Stimulated activated CD8-positive, alpha-beta memory T cell treated with anti-CD3 and anti-CD28 coated beads, Interleukin-7, amount 100 ng/mL, for 24 hours (primary cell): ENCODE measurements at places on chromosomes 11 and 22.
A peak's percentile ranks its signal among the peaks of the same experiment; 100 is the strongest.

GRCh38 chr22:49491726-49492125, 335.9 kb downstream of the BRD1 start:
- no peak for DNase-seq

GRCh38 chr11:70517988-70518907, 119.9 kb downstream of the CTTN start:
- DNase-seq = no peak

DNA sequence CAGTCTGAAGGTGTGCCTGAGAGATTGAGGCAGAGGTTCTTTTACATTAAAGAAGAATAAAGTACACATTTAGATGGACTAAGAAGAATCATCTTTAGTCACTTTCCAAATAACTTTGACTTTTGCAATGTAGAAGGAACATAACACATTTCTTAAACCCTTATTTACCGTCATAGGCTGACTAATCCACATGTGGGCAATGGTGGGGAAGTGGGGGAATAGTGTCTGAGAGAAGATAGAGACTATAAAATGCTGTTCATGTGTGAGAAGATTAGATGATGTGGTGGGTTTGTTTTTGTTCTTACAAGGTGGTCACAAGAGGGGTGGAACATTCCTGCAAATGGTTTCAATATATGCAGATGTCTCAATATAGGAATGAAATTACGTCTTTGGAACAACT, 1.8 kb downstream of the MS4A4A start:
- no peak for DNase-seq

GRCh38 chr22:39814899-39815298, 78.7 kb downstream of the ENTHD1 start:
- DNase-seq = no peak

- DNase-seq = no peak
Observed at GRCh38 chr11:9313648-9314290, 624 bp downstream of the TMEM41B start.

DNA sequence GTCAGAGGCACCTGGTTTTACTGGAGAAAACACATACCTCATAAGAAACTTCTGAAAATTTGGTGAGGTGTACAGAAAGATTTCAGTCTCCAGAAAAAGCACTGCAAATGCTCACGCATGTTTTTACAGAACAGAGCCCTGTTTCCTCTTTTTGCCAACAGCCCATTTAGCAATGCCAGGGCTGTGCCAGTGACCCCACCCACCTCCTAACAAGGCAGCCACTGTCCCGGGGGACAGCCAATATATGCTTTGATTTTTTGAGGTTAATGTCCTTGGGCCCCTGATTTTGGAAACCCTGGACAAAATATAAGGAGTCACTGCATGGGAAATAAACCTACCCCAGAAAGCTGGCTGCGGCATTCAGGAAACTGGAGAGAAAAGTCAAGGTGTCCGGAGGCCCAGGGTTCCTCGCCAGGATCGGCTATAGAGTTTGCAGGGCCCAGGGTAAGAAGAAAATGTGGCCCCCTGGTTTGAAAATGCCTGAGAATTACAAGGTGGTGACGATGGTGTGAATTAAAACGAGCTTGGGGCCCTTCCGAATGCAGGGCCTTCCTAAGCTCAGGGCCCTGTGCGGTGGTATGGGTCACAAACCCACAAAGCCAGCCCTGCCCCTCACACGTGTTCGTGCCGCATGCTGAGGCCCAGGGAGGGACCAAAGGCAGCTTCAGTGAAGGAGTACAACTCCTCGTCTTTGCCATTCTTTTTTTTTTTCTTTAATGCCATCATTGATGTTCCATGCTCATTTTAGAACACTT, 71.1 kb upstream of the WNT7B start:
- no peak for DNase-seq

- DNase-seq = no peak
Observed at GRCh38 chr11:69526453-69526810, 45.0 kb downstream of the LINC01488 start.

DNA sequence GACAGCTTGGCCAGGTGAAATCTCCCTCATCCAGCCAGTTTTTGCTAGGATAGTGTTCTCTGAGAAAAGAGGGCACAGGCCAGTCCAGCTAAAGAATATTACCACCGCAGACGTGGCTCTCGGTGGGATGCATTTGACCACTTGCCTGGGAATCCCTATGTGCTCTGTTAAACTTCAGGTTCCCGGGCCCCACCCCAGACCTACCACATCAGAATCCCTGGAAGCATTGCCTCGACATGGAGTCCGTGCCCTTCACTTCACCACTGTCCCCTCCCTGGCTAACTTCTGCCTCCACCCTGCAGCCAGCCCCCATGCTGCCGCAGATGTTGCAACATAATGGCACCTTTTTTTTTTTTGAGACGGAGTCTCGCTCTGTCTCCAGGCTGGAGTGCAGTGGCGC, 56.9 kb upstream of the EMID1 start:
- DNase-seq = no peak

- no peak for DNase-seq
Observed at GRCh38 chr11:74493791-74494630, 487 bp upstream of the LIPT2 start.

DNA sequence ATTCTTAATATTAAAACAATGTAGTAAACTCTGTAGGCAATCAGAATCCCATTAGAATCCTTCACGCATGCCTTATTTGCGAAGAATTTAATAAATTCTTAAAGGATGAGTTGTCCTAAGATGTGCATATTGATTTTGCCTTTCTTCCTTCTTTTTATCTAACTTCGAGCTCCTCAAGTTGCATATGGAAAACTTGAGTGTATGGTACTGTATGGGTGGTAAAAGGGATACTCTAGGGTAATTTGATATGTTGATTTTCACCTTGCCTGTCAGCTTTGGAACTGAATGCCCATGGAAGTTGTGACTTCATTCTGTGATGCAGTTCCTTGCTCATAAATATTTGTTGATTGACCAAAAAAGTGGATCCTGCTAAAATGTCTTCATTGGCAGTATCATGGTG, 193.8 kb downstream of the DDX10 start:
- DNase-seq = no peak

GRCh38 chr11:105371311-105371710, 231.7 kb upstream of the CARD18 start:
- DNase-seq = no peak

DNA sequence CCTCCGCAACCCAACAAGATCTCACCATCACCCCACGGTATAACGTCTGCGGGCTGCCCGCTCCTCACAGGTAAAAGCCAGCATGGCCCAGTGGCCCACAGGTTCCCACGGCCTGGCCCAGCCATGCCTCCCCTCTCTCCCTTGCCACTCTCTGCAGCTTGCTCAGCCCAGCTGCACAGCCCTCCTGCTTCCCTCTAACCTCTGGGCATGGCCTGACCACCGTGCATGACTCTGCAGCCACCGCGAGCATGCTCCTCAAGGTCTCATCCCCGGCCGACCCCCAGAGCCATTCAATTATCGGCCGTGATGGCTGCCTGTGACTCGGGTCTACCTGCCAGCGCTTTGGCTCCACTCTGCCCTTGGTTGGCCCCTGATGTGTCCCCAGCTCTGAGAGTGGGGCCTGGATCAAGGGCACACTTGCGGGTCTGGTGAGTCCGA, 185.5 kb downstream of the CTTN start:
- DNase-seq = no peak

DNA sequence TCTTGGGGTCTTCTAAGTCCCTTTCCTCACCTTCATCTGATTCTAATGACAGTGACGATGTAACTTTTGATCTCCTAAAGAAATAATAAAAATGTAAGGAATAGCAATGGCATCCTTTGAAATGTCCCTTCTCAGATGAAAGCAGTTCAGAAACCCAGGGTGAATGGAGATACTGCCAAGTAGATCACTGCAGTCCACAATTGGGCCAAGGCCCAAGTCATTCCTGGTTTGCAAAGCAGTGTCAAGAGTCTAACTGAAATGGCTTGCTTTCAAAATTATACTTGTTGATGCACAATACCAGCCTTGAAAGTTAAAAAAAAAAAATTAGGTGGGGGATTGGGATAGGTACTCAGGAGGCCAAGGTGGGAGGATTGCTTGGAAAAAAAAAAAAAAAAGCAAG, 20.4 kb downstream of the ASCC2 start:
- no peak for DNase-seq

GRCh38 chr11:2428322-2428795, 16.0 kb downstream of the TRPM5 start:
- peak; percentile 83 for DNase-seq

GRCh38 chr11:115926138-115926537, 421.9 kb upstream of the CADM1 start:
- DNase-seq = no peak

GRCh38 chr11:112470355-112470754, 209.7 kb upstream of the PLET1 start:
- DNase-seq = no peak

DNA sequence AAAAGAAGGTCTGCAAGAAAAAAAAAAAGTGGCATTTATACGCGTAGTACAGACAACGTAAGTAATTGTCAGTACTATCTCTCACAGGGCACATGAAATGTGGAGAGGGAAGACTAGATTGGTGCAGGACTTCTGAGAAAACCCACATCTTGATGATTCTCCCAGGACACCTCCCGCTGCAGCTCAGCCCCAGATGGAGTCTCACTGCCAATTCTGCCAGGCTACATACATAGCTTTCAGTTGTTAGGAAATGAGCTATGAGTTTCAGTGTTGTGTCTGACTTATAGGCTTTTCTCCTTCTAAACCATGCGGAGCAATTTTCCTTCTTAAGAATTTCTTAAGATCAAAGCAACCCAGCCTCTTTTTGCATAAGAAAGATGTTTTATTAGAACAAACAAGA, 9.6 kb downstream of the OR5A2 start:
- DNase-seq = no peak

GRCh38 chr11:65210748-65211147, 29.0 kb downstream of the CAPN1 start:
- DNase-seq = no peak

DNA sequence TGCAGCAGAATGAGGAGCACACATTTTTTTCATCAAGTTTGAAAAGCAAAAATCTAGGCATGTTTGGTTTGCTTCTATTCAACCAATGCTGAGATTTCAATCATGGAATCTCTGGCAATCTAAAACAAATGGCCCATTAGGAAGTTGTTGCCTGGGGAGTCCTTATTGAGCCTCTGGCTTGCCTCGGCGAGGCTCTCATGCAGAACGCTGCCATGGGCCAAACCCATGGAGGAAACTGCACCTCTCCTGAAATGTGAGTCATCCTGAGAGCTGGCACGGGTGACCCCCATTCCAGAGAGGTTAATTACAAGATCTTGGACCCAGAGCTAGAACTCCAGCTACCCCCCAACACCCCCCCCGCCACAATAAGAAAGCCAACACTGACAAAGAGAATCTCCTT, 80.7 kb downstream of the MN1 start:
- no peak for DNase-seq

- DNase-seq = no peak
Observed at GRCh38 chr11:57515332-57516060, at the start of gene SLC43A1. SLC43A1 (minus strand) TSS chr11:57515702; CDS start chr11:57514111, 1,591 bp downstream.

- DNase-seq = peak; percentile 38
Observed at GRCh38 chr22:43151251-43152002, at the start of gene TSPO. TSPO (plus strand) TSS chr22:43151559; CDS start chr22:43159239, 7,680 bp downstream.

DNA sequence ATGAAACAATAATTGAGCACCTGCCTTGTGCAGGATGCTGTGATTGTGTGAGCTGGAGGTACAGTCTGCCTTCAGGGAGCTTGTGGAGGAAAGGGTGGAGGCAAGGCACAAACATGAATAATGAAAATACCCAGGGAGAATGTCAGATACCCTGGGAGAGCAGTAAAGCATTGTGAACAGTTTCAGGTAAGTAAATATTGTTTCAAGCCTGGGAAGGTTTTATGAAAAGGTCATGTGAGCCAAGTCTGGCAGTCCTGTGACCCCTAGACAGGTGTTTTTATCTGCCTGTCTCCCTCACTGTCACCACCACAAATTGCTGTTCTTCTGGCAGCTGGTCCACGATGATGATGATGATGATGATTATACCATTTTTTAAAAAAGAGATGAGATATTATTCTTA, 32.0 kb downstream of the SPECC1L start:
- DNase-seq = no peak

GRCh38 chr22:25970999-25971811, 198.1 kb upstream of the SEZ6L start:
- DNase-seq = no peak

- DNase-seq = peak; percentile 20
Observed at GRCh38 chr11:62402226-62402959, 16.4 kb upstream of the SCGB1A1 start.
